Activated CD4-positive, alpha-beta T cell treated with anti-CD3 and anti-CD28 coated beads, Interleukin-2, amount 50 U/mL, for 16 hours (primary cell): ENCODE measurements at places on chromosomes 3 and 15.

- DNase-seq = no peak
These were observed 316.7 kb upstream of the SEMA6D start for GRCh38 chr15:47400603-47401002.

- no peak for DNase-seq
These were observed 2.5 kb upstream of the DAZL start for GRCh38 chr3:16607718-16608117.

GRCh38 chr3:15049584-15049983 lies 15.5 kb downstream of the MRPS25 start:
- DNase-seq = no peak

- no peak for DNase-seq
These were observed 23.9 kb downstream of the DPH6 start for GRCh38 chr15:35522061-35522460.

- DNase-seq = no peak
These were observed 228.8 kb upstream of the BHLHE40 start for GRCh38 chr3:4750306-4750968.

DNA sequence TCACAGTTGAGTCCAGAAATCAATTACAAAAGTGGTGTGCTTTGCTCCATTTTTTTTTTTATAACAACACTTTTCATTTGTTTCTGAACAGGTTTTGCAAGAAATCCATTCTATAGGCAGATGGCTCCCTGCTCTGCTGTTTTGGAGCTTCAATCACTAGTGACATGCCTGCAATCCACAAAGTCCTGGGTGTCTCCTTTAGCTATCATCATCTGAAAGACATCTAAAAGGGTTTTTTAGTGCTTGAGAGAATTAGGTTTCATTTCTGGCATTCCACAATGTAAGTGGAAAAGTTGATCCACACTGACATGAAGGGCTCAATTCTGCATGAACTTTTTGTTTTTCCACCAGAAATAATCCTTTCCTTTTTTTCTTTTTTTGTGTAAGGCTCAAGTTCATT lies 24.0 kb upstream of the MEIS2 start:
- DNase-seq = no peak

- DNase-seq = peak; percentile 74
These were observed 76.0 kb downstream of the HMG20A start for GRCh38 chr15:77496715-77497109.

- no peak for DNase-seq
These were observed 14.1 kb upstream of the ZSCAN2 start for GRCh38 chr15:84586696-84587095.

DNA sequence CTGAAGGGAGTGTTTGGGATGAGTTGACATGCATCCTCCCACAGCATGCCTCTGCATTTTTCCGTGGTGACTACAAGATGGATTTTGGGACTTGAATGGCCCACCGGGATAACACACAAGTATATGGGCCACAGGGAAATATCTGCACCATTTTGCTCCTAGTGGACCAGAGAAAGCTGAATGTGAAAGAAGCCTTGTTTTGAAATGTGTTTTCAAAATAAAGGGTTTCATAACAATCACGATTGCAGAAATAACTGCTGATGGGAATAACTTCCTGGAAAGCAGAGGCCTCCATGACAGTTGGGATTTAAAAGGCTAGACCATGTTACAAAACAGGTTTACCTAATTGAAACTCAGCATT lies 77.5 kb upstream of the PRR23C start:
- no peak for DNase-seq

- DNase-seq = no peak
These were observed 123.6 kb upstream of the DPH6 start for GRCh38 chr15:35669432-35670045.

- DNase-seq = no peak
These were observed 58.6 kb downstream of the SIDT1 start for GRCh38 chr3:113590983-113591382.

DNA sequence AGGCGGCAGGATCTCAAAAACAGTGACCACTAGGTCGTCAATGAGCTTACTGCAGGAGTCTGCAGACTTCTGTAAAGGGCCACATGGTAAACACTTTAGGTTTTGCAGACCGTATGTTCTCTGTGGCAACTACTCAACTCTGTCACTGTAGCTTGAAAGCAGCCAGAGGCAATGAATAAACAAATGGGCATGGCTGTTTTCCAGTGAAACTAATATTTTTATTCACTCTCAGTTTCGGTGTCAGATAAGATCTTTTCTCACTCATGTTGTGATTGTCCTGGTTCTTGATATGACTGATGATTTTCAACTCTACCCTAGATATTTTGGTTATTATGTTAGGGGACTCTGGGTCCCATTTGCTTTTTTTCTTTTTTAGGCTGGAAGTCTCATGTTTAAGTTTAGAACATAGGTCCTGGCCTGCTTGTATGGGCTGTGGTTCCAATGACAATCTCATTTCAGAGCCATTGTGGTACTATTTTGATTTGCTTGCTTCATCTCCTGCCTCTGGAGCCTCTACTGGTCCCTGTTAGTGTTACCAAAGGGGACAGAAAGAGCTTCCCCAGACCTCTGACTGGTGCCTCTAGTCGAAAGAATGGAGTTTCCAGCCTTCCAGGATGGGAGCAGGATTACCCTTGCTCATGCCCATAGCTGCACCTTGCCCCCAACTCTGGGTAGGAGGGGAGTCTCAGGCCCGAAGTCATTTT lies 222.0 kb downstream of the STT3B start:
- DNase-seq = peak; percentile 91
